HFFc6 (cell line): ENCODE measurements at places on chromosomes 7 and 10.

DNA sequence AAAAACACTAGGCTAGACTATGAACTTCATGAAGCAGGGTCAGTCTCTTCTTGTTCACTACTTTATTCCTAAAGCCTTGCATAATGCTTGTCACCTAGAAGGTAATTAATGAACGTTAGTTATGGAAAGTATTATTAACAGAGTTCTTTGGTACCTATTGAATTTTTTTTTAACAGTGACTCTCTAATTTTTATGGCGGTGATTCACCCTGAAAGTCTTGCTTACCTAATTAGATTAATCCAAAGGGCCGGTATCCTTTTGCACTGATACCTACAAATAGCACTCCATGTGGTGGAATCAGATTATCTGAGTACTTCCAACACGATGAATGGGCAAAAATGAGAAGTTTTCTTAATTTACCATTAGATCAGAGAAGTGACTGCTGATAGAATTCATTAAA, 31.7 kb downstream of the STAM start:
- peak; percentile 31 for DNase-seq

DNA sequence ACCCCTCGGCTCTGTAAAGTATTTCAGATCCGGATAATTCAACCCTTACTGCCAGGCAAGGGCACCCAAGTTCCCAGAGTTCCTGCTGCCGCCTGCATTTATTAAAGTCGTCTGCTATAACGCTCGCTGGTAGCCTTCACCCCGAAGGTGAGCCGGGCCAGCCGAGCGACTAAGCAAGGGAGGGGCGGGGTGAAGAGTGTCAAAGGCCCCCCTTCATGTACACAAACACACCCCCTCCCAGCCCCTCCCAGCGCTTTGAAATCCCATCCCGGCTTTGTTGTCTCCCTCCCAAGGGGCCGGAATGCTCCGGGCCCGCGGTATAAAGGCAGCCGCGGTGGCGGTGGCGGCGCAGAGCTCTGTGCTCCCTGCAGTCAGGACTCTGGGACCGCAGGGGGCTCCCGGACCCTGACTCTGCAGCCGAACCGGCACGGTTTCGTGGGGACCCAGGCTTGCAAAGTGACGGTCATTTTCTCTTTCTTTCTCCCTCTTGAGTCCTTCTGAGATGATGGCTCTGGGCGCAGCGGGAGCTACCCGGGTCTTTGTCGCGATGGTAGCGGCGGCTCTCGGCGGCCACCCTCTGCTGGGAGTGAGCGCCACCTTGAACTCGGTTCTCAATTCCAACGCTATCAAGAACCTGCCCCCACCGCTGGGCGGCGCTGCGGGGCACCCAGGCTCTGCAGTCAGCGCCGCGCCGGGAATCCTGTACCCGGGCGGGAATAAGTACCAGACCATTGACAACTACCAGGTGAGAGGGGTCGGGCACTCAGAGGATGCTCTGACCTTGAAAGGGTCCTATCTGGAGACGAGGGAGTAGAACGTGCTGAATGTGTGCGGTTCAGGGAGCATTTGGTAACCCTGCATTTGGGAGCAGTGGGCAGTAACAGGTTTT, at the start of gene DKK1:
DKK1 (plus strand) TSS at position 349 of the 889 bp plus-strand sequence; CDS start at position 503, 154 bp downstream.
- peak; percentile 89 for DNase-seq

DNA sequence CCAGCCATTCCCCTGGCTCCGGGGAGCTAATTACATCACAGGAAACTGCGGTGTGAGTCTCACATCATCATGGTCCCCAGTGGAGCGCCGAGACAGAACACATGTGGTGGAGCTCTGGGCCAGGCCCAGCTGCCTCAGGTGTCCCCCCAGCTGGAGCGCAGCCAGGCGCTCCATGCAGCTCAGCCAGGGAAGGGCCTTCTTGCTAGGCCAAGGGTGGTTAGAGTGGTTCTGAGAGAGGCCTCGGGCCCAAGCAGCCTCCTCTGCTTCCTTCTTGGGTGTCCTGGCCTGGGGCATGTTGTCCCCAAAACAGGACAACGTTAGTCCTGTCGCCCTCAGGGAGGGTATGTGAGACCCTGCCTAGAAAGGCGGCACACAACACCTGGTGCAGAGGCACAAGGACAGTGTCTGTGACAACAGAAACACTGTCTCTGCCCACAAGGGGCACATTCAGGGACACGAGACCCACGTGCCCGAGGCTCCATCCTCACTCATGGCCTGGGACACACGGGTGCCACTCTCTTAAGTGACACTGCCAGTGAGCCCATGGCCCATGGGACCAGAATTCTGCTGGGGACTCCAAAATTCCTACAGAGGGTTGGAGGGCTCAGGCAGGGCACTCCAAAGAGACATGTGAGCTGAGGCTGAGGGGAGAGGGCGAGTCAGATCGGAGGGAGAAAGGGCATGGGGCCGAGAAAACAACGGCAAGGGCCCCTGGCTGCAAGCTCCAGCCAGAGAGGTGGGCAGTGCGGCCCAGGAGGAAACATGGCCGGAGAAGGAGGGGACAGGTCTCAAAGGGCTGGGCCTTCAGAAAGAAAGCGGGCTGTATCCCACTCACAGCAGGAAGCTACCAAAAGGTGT, 37.0 kb upstream of the RET start:
- no peak for DNase-seq

DNA sequence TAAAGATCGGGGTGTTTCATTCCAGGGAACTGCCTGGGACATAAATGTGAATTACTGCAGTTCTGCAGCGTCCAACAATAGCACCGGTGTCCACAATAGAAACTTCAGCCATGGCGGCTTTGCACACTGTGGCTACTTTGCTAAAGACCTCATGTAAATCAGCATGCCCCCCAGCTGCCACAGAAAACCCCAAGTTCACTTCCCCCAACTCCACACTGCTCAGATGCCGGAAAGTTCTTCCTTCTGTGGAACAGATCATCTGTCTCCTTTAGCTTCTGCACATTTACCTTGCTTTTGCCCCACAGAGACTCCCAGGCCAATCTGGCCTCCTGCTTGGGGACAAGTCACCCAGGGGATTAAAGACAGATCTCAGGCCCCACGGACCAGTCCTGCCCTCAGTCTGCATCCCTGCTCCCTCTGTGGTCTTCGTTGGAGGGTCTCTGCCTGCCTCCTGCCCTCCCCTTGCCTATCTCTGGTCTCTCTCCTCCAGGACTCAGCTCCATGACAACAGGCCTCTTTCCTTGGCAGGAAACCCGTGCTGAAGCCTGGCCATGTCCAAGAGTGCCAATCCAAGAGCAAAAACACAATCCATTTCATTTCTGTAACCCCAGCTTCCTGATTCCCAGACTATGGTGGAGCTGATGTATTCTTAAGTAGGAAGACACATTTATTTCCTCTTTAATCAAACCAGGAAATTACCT, 403.2 kb downstream of the RPS24 start:
- DNase-seq: no peak

- peak; percentile 69 for DNase-seq
These were observed 58.2 kb upstream of the DNAAF5 start for GRCh38 chr7:668139-668931.

DNA sequence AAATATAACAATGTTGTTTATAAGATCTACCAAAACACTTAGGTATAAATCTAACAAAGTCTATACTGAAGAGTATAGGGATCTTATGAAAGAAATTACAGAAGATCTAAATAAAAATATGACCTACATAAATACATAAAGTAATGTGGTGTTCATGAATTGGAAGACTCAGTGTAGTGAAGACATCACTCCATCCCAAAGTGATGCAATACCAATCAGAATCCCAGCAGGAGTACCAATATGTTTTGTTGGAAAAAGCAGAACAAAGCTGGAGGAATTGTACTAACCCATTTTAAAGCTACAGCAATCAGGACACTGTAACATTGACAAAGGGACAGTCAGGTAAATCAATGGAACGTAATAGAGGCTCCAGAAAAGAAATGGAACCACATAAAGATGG, 76.4 kb downstream of the CCSER2 start:
- no peak for DNase-seq
